ENCODE measurements at places on chromosomes 2 and 18.

DNA sequence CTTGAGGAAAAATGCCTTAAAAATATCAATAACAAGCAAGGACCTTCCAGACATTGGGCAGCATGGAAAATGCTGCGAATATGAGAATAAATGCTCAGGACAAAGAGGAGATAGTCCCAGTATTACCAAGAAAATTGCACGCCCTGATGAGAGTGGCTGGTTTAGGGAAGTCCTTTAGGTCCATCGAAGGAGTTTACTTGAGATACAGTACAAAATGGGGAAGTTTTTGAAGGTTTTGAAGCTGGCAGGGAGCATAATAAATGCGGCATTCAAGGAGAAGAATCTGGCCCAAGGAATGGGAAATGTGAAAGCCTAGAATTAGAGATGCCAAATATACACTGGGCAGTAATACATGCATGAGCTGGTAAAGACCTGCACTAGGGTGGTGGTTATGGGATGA, 90.2 kb upstream of the SPATS2L start:
- no peak for DNase-seq

GRCh38 chr18:23300231-23300805, 152.8 kb upstream of the RIOK3 start:
- DNase-seq = no peak

DNA sequence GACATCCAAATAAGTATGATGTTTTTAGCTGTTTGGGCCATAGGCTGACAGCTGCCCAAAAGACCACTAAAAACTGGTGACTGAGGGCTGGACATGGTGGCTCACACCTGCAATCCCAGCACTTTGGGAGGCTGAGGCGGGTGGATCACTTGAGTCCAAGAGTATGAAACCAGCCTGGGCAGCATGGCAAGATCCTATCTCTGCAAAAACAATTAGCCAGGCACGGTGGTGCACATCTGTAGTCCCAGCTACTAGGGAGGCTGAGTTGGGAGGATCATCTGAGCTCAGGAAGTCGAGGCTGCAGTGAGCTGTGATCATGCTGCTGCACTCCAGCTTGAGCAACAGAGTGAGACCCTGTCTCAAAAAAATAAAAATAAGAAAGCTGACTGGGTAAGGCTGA, 511.5 kb upstream of the RAB6C start:
- DNase-seq = no peak

DNA sequence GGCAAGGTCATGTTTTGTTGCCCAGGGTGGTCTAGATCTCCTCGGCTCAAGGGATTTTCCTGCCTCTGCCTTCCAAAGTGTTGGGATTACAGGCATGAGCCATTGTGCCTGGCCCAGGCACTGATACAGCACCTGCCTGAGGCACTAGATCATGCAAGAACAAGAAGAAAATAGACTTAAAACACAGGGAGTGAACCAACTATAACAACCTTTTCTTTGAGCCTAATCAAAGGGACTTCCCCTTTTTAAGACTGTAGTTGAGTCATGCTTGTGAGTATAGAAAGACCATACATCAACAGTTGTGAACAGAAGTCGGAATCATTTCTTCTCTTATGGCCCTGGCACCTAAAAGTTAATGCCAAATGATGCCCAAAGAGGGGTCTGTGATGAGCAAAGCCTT, 47.9 kb upstream of the MAPRE2 start:
- DNase-seq = no peak

GRCh38 chr2:228432116-228432515, 250.6 kb upstream of the SPHKAP start:
- DNase-seq = no peak

DNA sequence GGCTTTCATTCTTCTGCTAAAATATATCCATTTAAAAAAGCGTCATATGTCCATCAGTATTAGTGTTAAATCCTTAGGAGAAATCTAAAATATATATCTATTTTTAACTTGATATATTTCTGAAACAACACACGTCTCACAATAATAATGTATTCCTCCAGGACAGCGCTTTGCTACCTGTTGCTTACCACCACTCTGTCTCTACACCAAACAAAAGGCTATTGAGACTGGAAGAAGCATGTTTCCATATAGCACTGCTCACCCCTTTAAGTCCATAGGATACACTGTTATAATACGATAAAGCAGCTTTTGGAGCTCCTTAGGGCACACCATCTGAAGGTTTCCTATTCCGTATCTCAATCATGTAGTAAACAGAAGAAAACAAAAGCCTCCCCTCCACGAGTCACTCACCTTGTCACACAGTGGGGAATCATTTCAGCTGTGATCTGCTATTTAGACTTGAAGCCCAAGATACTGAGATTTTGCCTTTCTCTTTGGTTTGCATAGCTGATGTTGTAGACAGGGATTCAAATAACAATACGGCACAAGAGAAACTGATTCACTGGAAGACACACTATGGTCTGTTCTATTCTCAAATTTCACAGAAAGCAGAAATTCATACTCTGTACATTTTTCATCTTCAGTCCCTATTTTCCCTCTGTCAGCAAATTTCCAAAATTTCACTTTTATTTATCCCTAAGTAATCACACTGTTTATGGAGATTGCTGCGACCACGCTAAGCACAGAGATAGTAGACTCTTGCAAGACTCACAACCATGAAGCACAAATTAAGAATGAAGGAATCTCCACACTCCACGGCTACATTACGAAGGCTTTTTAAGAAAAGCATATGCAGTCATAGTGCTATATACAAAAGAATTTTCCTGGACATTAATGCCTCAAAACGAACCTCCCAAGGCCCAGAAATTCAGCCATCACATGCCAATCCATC, 187.1 kb downstream of the TCF4 start:
- DNase-seq = no peak

GRCh38 chr2:181252262-181253148, 204.7 kb upstream of the ITGA4 start:
- DNase-seq = no peak

DNA sequence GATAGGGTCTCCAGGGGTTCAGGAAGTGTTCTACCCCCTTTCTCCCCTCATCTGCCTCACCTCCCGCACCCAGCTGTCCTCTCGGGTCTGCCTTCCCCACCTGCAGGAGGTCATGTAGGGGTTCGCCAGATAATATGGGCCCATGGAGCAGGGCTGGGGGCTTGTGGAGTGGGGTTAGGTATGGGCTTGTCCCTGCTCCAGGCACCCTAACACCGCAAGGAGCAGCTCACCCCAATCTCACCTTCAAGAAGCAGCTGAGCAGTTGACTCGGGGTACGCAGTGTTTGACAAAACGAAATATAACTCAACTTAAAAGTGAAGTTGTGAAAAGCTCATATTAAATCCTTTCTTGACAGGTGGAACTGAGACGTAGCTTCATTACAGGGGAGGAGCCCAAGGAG, 99.6 kb downstream of the CTIF start:
- no peak for DNase-seq

- DNase-seq = no peak
Measured at GRCh38 chr18:29465526-29465925, 1288.6 kb upstream of the CDH2 start.

DNA sequence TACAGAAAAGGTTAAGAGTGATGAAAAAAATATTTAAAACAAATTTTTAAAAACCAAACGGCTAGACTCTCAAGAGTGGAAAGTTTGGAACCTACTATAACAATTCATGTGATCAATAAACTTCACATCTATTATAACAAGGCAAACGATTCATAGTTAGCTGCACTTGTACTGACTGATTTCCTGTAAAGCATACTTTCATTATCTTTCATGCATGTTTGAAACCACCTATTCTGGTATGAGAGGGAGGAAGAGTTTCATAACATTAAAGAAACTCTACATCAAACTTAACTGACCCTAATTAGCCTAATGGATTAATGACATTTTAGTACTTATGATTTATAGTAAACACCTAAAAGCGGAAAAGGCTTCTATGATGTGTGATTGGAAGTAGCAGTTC, 43.7 kb upstream of the VWC2L start:
- DNase-seq = no peak

DNA sequence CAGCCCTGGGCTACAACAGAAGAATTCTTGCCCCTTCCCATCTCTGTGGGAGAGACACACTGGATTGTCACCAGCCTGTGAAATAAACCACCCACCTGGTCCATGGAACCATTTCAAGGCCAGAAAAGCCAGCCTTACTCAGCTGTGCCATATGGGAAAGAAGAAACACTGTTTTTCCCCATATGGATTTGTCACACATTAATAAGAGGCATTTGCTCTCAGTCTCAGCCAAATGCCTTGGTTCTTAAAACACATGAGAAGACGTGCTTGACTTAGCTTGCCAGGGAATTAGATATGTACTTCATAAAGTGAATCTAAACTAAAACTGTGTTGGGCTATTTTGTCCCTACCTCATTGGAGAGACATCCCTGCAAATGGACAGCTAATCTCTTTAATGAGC, 308.6 kb upstream of the TNP1 start:
- no peak for DNase-seq
